ENCODE measurements at places on chromosomes 16 and 17.
A peak's percentile ranks its signal among the peaks of the same experiment; 100 is the strongest.

DNA sequence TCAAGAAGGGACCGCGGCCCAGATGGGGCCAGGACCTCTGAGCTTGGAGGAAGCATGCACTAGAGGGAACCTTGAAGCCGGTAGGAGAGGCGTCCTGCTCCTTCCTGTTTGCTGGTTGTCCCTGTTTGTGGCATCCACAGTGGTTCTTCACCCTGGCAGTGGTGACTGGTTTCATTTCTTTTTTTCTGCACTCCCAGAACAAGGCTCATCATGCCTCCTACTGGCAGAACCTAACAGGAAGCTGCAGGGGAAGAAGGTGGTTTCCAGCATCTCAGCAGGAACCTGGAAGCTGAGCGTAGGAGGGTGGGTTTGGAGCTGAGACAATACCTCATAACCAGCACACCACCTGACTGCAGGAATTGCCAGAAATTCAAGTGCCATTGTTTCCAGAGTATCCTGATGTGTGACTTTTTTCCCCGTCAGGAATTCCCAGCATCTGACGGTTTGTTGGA is 5.8 kb downstream of the TMEM231 start:
- no peak for DNase-seq

GRCh38 chr17:63675607-63676546 is 24.0 kb downstream of the LIMD2 start:
- DNase-seq, result no peak

- DNase-seq, result no peak
These were observed 21.4 kb upstream of the RPTOR start for GRCh38 chr17:80523054-80523744.

- DNase-seq, result no peak
These were observed 2.5 kb downstream of the PLEKHG4 start for GRCh38 chr16:67281536-67282446.

GRCh38 chr17:17236295-17237025 is 508 bp downstream of the FLCN start:
- no peak for DNase-seq

GRCh38 chr16:73354434-73354833 is 306.5 kb upstream of the ZFHX3 start:
- no peak for DNase-seq

DNA sequence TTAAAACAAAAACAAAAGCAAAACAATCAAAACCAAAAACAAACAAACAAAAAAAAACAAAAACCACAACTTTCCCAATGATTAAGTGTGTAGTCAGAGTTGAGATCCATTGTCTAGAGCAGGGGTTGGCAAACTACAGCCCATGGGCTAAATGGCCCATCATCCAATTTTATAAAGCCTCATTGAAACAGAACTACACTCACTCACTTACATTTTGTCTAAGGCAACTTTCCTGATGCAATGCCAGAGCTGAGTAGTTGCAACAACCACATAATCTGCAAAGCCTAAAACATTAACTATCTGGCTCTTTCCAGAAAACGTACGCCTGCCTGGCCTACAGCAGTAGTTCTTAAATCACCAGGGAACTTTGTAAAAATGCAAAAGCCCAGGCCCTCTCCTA is 124.1 kb downstream of the SOX9 start:
- DNase-seq, result no peak

GRCh38 chr16:78925083-78925767 is 675.3 kb downstream of the MAF start:
- peak; percentile 9 for DNase-seq

Data from stimulated activated CD4-positive, alpha-beta T cell treated with anti-CD3 and anti-CD28 coated beads, Interleukin-2, amount 100 ng/mL, for 4 hours (primary cell).